Activated CD4-positive, alpha-beta T cell treated with anti-CD3 and anti-CD28 coated beads, Interleukin-2, Interleukin-4, amounts not matched to agents 100 ng/mL and 50 ng/mL, durations not matched to agents 16 hours and 8 hours (primary cell): ENCODE measurements at places on chromosomes 5 and 9.

GRCh38 chr9:124377551-124378406 lies 37.5 kb downstream of the PSMB7 start:
- no peak for DNase-seq

- no peak for DNase-seq
These were observed 6.8 kb upstream of the HNRNPA0 start for GRCh38 chr5:137760719-137761516.

GRCh38 chr9:124386201-124386600 lies 29.0 kb downstream of the PSMB7 start:
- no peak for DNase-seq

- DNase-seq: no peak
These were observed 8.8 kb upstream of the GPRIN1 start for GRCh38 chr5:176618783-176619182.

DNA sequence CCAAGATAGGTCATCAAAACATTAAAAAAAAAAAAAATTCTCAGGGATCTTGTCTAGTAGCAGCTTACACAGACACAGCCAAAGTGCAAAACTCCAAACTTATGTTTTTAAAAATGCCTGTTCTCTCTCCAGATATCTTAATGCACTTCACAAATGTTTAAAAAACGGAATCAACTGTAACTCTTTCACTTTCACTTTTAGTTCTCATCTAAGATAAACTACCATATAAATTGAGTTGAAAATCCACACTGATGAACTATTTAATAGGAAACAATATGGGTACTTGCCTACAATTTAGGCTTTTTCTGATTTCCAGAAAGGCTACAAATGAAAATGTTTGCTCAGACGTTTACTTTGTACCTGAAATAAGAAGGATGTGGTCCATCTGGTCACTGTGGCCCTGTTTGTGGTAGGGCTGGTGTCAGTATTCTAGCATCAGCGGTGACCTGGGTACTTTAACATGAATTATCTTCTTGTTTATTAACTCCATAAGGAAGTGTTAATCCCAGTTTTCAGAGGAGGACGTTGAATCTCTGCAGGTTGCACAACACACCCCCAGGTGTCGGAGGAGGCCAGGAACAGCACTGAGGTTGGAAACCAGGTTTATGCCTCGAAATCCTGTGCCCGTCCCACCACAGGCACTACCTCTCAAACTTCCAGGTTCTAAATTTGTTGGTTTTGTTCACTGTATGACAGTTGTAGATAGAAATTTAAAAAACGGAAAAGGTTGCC lies 13.3 kb upstream of the LPCAT1 start:
- DNase-seq: no peak

DNA sequence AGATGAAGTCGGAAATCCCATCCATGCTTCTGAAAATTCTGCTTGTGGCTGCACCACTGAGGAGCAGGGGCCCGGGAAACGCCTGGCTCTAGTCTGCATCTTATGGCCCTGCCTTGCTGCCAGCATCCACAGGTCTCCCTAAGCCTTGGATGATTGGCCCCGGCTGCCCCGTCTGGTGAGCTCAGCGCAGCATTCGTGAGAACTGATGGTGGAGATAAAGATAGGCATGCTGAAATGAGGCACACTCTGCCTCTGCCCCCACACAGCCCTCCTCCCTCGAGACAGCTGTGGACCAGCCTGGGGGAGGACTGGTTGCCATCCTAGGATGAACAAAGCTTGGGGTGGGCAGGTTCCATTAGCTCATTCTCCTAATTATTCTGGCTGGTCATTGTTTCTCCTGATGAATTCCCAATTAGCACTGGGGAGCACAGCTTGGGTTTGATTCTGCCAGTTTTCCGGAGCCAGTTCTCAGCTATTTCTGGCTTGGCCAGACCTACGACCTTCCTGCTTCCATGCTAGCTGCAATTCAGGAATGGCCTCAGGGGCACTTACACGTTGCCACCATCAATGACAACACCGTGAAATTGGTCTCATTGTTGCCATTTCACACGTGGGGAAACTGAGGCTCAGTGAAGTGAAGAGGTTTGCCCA lies 62.8 kb upstream of the CPEB4 start:
- DNase-seq: no peak

- no peak for DNase-seq
These were observed 44.9 kb downstream of the HMGCS1 start for GRCh38 chr5:43268188-43268820.

DNA sequence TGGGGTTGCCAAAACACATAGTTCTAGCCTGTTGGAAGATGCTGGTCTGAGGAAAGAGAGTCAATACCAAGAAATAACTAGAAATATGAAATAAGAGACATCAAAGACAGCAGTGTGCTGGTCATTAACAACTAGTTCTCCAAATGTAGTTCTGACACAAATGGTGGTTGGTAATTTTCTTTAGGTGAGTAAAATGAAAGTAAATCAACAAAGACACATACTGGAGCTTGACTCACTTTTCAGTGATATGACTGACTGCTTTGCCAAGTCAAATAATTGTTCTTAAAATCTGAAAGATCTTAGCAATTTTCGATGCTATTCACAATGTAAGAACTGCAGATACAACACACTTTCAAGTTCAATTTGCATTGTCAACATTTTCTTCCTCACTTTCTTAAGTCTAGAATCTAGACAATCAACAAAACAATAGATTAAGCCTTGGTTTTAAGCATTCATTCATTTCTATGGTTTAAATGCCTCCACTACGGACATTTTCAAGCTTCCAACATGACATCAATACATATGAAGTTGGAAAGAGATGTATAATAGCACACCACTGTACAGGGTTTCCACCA lies 166.8 kb upstream of the MAP3K1 start:
- DNase-seq: no peak

GRCh38 chr9:13144166-13144775 lies 135.2 kb downstream of the MPDZ start:
- no peak for DNase-seq

DNA sequence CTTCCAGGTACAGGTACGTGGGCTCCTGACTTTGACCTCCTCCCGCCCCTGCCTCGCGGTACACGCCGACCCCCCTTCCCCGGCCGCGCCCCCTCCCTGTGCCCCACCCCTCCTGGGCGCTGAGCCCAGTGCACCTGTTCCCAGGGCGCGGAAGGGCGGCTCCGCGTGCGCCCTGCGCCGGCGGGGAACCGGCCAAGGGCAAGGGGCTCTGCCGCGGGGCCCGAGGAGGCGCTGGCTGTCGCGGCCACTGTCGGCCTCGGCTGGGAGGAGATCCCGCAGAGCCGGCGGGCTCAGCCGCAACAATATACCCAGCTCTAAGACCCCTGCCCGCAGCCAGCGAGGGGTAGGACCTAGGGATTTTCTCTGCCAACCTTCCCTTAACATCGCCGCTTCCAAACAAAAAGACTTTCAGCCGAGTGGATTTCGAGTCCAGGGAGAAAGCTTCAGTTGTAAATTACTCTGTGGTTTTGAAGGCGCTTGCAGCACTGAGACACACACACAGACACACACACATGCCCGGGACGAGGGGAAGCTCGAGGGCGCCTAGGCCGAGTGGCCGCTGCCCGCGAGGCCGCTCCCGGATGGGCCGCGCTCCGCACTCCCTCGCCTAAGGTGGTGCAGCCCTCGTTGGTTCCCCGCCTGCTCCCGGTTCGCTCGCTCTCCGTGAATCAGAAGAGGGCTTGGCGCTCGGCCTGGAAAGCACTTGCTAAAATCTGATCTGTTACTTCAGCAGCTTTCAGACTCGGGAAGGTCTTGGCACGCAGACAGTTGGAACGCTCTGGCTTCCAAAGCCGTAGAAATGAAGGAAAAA lies 1.2 kb downstream of the FGF18 start:
- DNase-seq: no peak

DNA sequence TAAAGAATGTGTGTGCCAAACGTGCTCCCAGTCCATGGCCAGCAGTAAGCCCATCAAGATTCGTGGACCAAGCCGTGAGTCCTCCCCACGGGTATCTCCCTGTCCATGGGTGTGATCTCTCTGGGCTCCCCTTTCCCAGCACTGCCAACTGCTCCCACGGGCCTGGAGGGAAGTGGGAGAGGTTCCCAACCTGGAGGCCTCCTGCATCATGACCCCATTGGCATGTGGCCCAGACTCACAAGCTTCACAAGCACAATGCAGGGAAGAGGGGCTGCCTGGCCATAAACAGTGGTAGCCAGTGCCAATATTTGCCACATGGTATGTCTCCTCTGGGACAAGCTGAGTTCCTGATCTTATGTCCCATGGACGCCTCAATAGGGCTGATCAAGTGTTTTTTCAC lies 59.1 kb downstream of the ABLIM3 start:
- no peak for DNase-seq

DNA sequence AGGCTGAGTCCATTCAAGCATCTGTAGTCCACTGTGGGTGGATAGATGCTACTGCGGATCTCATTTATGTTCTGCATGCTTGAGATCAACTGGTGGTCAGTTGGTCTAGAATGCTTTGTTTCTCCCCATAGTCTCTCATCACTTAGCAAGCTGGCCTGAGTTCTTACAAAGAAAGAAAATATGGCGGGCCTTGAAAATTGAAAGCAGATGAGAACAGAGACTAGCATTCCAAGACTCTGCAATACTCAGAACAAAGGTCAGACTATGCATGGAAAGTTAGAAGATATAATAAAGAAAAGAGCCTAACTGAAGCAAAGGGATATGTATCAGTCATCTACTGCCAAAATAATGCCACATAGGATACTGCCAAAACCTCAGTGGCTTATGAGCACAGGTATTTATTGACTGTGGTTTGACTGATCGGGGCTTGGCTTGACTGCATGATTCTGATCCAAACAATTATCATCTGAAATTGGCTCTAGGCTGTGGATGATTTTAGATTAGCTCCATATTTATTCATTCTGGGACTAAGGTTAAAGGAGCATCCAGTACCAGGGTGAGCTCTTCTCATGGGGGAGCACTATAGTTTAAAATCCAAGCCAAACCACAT lies 258.9 kb downstream of the TAF11L14 start:
- DNase-seq: no peak

DNA sequence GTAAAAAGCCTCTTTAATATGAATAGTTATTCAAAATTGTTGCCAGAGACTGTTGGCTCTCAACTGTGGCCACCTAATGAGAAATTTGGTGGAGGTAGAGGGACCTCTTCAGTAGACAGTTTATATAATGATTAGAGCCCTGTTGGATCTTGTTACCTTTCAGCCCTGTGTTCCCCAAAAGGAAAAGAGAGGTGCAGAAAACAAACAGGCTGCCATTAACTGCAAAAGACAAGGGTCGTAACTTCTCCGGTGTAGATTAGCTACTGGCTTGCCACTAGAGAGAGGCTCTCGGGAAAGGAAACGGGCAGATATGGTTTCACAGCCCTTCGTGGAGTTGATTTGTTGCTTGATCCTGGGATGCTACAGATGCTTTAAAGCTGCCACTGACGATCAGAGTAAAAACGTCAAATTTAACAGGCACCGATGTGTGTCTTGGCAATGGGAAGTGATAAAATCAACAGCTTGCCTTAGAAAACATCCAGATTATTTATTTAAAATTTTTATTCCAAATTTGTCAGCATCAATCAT lies 7.8 kb downstream of the FST start:
- no peak for DNase-seq

GRCh38 chr5:54703133-54703532 lies 185.6 kb downstream of the SNX18 start:
- no peak for DNase-seq

GRCh38 chr9:27535701-27536118 lies 6.1 kb upstream of the MOB3B start:
- no peak for DNase-seq

- no peak for DNase-seq
These were observed 36.0 kb downstream of the CAMK2A start for GRCh38 chr5:150253416-150254208.
